Osteocyte (in vitro differentiated cells): ENCODE measurements at places on chromosomes 13 and 19. TPM values are rescaled to one million over a fixed set of nuclear protein-coding genes. Genes with fewer than 3 reads are reported as not detected.

Gene FUT2
- total RNA-seq: not detected in 2 replicates

Gene CD79A
- total RNA-seq: not detected in 2 replicates

Gene ZNF417
- 16.9 and 21.0 TPM in 2 replicates for total RNA-seq

Gene TUBA3C
- not detected in 2 replicates for total RNA-seq

Gene C19orf81
- total RNA-seq: not detected in 2 replicates

Gene RETN
- total RNA-seq: not detected in 2 replicates

DNA sequence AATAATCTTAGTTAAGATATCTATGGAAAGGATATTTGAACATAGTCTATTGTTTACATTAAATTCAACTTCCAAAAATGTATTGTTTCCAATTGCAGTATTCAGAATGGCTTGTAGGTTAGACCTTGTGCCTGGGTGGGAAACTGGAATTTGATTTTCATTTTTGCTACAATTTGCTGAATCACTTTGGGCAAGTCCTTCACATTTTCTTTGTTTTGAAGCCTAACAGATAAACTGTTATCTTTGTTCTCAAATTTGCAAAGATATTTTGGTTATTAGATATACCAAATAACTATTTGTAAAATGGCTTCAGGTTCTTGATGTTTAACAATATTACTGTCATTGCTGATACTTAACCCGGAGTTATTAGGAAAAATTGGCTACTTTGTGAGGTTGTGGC lies 82.6 kb downstream of the WDFY2 start:
- DNase-seq: no peak

DNA sequence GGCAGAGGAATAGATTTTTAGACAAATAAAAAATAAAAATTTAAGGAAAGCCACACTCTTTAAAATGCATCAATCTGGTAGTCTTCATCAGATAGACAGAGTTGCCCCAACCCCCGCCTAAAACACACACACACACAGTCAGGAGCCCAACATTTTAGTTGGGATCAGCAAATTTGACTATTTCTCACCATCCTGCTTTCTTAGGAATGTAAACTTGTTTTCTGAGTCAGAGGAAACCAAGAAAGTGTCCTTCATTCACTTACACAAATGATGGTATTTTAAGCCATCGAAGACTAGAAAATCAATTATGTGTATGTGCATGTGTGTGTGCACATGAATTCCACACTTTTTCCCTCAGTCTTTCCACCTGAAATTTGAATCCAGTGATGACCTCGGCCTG lies 1657.5 kb downstream of the SLITRK1 start:
- no peak for DNase-seq

DNA sequence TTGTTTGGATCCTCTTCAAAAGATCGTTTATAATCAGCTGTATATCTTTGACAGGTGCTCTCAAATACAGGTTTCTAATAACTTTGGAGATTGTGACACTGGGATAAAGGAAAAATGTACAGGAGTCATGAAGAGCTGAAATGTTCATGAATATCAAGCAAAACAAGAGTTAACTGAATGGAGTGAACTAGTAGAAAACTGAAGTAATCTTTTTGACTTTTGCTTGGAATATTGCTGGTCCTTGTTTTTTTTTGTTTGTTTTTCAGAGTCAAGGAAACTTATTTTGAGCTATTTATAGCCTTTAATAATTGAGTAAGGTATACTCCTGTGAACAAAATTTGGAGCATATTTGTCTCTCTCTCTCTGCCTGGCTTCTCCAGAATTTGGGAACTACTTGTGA lies 25.3 kb downstream of the MED4 start:
- DNase-seq: no peak

- no peak for DNase-seq
These were observed at the start of gene SULT2B1 for GRCh38 chr19:48551437-48552302. TSS of gene SULT2B1 (plus strand) at chr19:48552172. CDS start at chr19:48552253, 81 bp downstream.

GRCh38 chr19:30214651-30215051 lies 157.5 kb upstream of the ZNF536 start:
- DNase-seq: peak; percentile 54

- DNase-seq: no peak
These were observed 1.6 kb downstream of the TMIGD2 start for GRCh38 chr19:4300589-4300988.

DNA sequence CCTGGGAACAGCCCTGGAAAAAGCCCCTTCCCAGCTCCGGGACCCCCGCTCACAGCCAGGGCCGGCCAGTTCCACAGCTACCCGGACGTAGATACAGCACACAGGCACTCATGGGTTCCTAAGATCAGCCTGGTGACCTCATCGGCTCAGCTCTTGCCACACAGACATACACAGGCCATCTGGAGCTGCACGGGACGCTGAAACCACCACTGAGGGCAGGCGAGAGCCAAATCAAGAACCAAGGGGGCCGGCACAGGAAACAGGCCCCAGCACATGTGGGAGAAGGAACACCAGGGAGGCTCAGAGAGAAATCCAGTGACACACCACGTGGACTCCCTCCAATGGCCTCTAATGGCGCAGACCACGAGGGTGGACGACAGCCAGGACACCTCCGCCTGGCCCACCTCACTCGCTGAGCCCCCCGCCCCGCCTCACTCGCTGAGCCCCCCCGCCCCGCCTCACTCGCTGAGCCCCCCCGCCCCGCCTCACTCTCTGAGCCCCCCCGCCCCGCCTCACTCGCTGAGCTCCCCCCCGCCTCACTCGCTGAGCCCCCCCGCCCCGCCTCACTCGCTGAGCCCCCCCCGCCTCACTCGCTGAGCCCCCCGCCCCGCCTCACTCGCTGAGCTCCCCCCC lies 69.7 kb upstream of the C13orf46 start:
- DNase-seq: no peak

GRCh38 chr13:80664950-80665349 lies 324.0 kb upstream of the SPRY2 start:
- DNase-seq: no peak

DNA sequence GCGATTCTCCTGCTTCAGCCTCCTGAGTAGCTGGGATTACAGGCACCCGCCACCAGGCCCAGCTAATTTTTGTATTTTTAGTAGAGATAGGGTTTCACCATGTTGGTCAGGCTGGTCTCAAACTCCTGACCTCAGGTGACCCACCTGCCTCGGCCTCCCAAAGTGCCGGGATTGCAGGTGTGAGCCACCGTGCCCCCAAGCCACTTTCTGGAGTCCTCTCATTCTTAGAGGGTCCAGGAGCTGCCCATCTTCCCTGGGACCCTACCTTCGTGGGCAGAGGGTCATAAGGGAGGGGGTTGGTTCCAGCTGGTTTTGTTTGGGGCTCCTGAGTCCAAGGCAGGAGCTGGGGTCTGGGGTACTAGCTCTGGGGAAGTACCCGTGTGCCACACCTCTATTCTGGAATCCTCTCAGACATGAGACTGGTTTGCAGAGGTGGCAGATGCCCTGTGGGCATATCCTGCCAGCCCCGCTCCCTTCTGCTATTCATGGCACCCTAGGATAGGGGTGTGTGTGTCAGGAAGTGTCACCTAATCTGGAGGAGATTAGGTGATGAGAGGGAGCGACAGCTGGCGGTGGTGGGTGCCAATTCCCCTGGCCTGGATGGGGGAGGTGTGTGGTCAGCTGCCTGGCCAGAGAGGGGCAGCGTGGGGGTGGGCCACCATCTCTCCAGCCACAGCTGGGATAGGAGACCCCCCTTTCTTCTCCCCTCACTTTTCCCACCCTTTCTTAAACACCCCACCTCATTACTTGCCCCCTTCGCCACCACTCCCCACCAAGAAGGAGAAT lies 2.1 kb downstream of the PRMT1 start:
- DNase-seq: no peak

GRCh38 chr19:45630463-45630862 lies 8.7 kb downstream of the EML2 start:
- no peak for DNase-seq

- no peak for DNase-seq
These were observed 46.8 kb downstream of the ARHGEF18 start for GRCh38 chr19:7395360-7396066.

- no peak for DNase-seq
These were observed 114.9 kb downstream of the PCCA start for GRCh38 chr13:100203696-100204367.
